ENCODE measurements at places on chromosomes 3 and 15.

DNA sequence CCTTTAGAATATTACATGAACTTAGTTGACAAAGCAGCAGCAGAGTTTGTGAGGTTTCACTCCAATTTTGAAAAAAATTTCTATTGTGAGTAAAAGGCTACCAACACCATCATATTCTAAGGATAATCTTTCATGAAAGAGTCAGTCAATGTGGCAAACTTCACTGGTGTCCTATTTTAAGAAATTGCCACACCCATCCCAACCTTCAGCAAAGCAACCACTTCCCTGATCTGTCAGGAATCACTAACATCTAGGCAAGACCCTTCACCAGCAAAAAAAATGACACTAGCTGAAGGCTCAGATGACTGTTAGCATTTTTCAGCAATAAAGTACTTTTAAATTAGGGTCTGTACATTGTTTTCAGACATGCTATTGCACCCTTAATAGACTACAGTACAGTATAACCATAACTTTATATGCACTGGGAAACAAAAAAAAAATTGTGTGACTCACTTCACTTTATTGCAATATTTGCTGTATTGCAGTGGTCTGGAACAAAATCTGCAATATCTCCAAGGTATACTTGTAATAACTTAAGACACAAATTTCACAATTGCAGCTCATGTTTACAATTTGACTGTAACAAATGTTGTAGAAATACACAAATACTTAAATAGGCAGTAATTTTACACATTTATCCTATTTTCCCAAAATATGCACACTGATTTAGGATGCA is 38.9 kb upstream of the ALCAM start:
- no peak for DNase-seq

GRCh38 chr3:194871864-194872668 is 186.4 kb downstream of the FAM43A start:
- DNase-seq = no peak

DNA sequence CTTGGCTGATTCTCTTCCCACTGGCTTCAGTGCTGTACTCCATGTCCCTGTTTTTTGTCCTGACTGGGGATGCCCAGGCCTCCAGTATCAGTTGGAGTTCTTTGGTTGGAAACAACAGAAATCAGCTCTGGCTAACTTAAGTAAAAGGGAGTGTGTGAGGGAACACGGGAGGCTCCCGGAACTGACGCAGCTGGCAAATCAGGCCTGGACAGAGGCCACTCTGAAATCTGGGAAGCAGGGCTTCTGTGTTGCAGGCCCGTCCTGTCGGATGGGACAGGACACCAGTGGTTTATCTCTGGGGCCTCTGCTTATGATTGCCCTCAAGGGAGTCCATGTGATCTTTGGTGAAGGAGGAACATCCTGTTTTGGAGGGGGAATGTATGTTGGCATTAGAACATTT is 124.3 kb downstream of the CHCHD6 start:
- DNase-seq = no peak

DNA sequence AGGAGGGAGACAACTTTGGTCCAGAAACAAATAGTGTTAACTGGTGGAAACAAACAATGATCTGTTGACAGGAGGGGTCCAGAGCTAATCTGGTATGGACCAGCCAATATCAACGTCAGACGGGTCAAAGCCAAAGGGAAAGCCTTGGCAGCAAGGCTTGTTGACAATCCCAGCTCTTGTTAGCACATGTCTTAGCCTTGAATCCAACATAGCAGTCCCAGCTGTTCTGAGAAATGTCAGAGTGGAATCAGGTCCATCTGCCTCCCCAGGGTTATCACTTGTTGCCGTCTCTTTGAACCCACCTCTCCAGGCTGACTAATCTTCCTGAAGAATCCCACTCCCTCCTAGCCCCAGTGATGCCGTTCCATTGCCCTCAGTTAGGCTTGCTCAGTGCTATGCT is 404.6 kb upstream of the MCTP2 start:
- no peak for DNase-seq

- no peak for DNase-seq
Observed at GRCh38 chr3:16881896-16882630, 2.7 kb upstream of the PLCL2 start.

DNA sequence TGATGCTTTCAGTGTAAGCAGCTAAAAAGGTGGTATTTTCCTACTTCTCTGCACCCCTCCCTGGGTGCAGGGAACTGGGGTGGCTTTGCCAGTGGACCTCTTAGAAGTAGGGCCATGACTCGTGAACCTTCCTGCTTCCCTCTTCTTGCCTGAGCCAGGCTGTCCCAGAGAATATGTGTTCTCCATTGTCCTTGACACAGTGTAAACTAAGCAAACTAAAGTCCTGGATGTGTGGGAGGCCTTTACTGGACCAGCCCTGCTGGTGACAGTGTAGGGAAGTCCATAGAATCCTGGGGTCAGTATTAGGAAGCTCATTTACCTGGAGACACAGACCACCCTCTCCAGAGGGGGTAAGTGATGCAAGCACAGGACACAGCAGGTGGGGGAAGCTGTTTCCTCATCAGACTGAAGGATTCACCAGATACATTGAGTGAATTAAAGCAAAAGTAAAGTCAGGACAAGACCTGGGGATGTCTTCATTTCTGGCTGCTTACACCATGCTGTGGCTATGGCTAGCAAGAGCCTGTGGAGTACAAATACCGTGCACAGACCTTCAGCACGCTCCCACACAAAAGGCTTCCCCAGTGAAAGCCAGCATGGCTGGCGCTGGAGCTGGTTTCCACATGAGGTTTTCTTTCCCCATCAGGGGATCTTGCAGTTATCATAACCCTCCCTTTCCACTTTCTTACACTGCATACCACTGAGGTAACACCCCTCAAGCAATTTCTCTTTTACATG is 64.8 kb upstream of the LPP start:
- DNase-seq = no peak

GRCh38 chr3:130276203-130276803 is 69.2 kb upstream of the COL6A5 start:
- DNase-seq = no peak

DNA sequence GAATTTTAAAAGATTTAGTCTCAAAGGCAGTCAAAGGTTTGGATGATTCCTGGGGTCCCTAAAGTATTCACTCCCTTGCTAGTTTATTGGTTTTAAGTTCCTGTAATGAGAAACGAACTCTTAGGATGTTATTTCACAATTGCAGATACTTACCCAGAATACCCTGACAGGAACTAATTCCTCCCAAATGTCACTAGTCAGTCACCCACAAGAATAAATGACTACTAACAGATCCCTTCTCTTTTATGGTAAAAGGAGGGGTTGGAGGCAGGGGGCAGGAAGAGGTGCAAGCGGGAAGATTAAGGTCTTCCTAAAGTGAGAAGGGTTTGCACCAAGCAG is 174.2 kb upstream of the SLC2A2 start:
- no peak for DNase-seq

GRCh38 chr3:129653019-129653418 is 46.5 kb upstream of the PLXND1 start:
- no peak for DNase-seq

- no peak for DNase-seq
Observed at GRCh38 chr3:149592758-149593240, 65.0 kb downstream of the WWTR1 start.

DNA sequence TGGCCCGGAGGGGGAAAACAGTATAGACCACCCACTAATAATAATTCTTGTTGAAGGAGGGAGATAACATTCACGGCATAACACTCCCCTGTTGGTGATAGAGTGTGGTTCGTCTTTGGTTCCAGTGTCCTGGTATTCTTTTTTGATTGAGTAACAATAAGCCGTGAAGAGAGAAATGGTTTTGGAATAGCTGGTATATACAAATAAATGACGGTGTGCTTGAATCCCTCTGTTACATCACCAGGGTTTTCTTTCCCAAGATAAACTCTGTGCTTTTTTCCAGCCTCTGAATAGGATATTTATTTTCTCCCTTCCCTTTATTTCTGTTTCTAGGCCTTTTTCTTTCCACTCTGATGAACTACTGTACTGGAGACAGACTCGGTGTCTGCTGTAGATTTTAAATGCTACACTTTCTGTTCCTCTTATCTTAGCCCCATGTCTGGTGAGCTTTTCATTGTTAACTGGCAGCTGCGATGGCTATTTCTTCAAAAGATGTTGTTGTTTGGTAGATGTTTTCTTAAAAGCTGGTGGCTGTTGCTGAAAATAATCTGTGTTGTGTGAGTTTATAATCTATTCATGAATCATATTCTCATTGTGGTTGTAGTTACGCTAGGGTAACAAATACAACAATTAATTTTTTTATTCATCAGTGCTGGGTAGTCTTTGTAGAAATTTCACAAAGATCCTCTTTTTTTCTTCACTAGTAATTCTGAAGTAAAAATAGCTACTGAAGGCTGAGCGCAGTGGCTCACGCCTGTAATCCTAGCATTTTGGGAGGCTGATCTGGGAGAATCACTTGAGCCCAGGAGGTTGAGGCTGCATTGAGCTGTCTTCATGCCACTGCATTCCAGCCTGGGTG is 15.5 kb upstream of the SCAANT1 start:
- no peak for DNase-seq

- no peak for DNase-seq
Observed at GRCh38 chr3:4497005-4497692, 4.0 kb downstream of the ITPR1 start.

GRCh38 chr3:25130724-25131520 is 297.1 kb upstream of the RARB start:
- no peak for DNase-seq

DNA sequence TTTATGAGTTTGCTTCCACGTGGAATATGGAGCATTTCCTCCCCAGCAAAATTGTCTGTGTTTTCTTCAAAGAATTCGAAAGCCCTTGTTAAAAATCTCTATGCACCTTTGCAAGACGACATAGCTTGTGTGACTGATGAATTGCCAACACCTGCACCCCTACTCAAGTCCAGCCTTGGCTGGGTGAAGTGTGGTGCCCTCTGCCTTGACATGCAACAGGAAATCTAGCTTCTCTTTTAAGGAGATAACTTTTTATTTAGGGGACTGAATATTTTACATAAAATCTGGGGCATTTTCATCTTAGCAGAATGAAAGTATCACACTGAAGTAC is 647 bp downstream of the HMG20A start:
- DNase-seq = no peak

DNA sequence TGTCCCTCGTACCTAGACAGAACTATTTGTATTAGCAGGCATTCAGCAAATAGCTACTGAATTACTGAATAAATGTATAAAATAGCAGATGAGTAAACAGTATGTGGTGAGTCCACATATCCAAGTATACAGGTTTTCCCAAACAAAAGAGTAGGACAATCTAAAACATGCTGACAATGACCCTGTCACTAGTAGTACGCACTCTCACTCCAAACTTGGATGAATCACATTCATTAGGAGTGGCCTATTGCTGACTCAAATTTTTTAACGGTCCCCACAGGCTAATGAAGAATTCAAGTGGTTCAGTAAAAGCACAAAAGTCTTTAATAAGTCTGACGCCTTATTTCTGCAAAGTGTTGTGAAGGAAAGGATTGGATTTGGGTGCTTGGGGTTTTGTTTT is 449.3 kb upstream of the THBS1 start:
- no peak for DNase-seq

DNA sequence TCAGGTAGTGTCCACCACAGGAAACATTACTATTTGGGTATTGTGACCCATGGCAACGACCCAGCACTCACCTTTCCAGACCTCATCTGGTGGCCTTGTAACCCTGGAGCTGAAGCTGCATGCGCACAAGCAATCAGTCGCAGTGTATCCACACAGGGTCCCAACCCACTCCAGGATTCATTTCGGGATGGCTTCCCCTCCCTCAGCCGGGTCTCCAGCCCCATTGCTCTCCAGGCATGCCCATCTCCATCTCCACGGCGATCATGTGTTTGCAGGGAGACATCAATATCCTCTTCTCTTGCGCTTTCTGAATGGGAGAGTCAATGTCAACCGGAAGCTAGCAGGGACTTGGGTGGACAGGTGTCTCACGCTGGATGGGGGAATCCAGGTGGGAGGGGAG is 35.2 kb downstream of the GOLGA6L2 start:
- DNase-seq = no peak

GRCh38 chr15:52682781-52683180 is 3.6 kb upstream of the ATOSA start:
- DNase-seq = no peak

GRCh38 chr3:12369029-12369428 is 80.2 kb downstream of the PPARG start:
- DNase-seq = no peak

DNA sequence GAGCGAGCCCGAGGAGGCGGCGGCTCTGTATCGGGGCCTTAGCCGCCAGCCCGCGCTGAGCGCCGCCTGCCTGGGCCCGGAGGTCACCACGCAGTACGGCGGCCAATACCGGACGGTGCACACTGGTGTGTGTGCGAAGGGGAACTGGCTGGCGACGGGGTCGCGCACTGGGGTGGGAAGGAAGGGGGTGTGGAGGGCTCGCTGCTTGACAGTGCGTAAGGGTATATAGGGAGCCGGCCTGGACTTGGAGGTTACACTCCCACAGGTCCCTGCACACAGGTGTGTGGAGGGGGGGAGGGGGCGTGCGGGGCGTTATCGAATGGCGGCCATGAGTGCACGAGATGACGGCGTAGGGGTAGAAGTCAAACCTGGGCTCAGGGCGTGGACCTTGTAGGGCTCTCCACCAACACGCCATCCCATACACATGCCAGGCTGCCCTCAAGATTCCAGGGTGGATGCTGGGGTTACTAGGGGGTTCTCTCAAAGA is 389 bp downstream of the APEH start:
- DNase-seq = peak; percentile 15

DNA sequence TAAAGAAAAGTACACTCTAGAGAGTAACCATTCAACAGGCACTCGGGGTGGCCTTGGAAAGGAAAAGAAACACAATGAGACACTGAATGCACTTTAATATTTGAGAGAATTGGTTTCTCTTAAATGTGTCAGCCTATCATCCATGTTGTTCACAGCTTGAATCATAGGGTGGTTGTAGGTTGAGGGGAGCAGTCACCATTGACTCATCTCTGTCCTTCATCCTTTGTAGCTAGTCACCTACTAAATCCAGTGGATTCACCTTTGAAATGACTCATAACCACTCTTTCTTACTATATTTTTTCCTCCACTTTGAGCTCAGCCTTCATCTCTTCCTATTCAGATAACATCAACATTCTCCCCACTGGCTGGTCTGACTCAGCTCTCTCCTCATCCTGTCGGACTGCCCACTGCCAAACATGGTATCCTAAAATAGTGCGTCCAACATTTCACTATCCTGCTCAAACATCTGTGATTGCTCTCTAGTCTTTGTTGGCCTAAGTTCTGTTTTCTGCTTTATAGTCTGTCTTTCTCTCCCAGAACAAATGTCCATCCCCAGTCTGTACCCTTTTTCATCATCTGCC is 182.7 kb upstream of the GADL1 start:
- no peak for DNase-seq

GRCh38 chr3:182331341-182331740 is 462.0 kb upstream of the ATP11B start:
- no peak for DNase-seq

GRCh38 chr3:180979961-180980360 is 9.6 kb downstream of the DNAJC19 start:
- no peak for DNase-seq

GRCh38 chr3:139764069-139764905 is 86.5 kb upstream of the NMNAT3 start:
- DNase-seq = no peak

DNA sequence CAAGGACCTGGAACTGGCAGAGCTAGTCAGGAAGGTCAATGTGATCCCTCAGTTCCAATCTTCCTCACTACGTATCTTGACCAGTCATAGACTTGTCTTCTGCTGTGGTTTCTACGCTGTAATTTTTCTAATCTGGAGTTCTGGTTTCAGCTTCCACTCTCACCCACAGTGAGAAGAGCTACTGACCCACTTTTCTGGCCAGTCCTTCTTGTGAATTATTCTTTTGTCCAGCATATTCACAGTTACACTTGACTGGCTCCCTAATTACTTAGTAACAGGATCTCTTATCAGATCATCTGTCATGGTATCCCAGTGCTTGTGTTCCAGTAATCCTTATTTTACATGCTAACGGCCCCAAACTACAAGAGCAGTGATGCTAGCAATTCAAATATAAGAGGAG is 72.4 kb upstream of the MME start:
- DNase-seq = no peak
